HCT116 (cell line): ENCODE measurements at places on chromosomes 6 and 20. TPM values are rescaled to one million over a fixed set of nuclear protein-coding genes. Genes with fewer than 3 reads are reported as not detected.

AAR2 gene
- total RNA-seq: 23.3 TPM

- no peak for DNase-seq
Measured at GRCh38 chr6:17677602-17678001, 29.1 kb downstream of the NUP153 start.

FOXO3 gene
- total RNA-seq: 40.0 TPM

GRCh38 chr20:58808271-58809046 lies 42.2 kb downstream of the GNAS-AS1 start:
- DNase-seq: no peak

- no peak for DNase-seq
Measured at GRCh38 chr6:83062225-83062624, 3.4 kb downstream of the UBE3D start.

GRCh38 chr20:59163631-59164530 lies at the start of gene ZNF831:
Gene ZNF831, plus strand, starts transcription at chr20:59163821. Its CDS starts 27,199 bp downstream, at chr20:59191020.
- DNase-seq: no peak

GRCh38 chr6:12181481-12181880 lies 108.7 kb upstream of the EDN1 start:
- no peak for DNase-seq

MYB gene
- 3.7 TPM for total RNA-seq
